ENCODE measurements at places on chromosomes 1 and 21.

- no peak for DNase-seq
Measured at GRCh38 chr1:54564312-54565112, 16.5 kb downstream of the ACOT11 start.

GRCh38 chr1:23546897-23547584 lies 12.3 kb downstream of the ID3 start:
- DNase-seq: no peak

DNA sequence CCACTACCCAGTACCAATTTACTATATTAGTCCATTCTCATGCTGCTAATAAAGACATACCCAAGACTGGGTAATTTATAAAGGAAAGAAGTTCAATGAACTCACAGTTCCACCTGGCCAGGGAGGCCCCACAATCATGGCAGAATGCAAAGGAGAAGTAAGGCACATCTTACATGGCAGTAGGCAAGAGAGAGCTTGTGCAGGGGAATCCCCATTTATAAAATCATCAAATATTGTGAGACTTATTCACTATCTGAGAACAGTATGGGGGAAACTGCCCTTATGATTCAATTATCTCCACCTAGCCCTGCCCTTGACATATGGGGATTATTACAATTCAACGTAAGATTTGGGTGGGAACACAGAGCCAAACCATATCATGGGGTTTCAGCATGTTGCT lies 6.4 kb downstream of the CD58 start:
- DNase-seq: no peak

DNA sequence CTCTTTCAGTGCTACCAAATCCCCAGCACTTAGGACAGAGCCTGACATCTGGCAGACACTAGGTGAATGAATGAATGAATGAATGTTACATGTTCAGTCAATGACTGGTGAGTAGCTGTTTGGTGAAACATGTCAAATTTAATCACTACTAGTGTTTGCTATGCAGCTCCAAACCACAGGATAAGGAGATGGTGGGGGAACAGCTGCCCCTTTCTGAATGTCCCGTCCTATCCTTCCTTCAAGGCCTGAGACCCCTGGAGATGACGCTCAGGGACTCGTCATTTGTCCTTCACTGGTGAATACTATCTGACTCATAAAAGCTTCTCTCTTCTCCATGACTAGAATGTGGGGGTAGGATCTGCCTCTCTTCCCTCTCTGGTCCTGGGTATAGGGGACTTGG lies 175.4 kb downstream of the HIVEP3 start:
- no peak for DNase-seq

DNA sequence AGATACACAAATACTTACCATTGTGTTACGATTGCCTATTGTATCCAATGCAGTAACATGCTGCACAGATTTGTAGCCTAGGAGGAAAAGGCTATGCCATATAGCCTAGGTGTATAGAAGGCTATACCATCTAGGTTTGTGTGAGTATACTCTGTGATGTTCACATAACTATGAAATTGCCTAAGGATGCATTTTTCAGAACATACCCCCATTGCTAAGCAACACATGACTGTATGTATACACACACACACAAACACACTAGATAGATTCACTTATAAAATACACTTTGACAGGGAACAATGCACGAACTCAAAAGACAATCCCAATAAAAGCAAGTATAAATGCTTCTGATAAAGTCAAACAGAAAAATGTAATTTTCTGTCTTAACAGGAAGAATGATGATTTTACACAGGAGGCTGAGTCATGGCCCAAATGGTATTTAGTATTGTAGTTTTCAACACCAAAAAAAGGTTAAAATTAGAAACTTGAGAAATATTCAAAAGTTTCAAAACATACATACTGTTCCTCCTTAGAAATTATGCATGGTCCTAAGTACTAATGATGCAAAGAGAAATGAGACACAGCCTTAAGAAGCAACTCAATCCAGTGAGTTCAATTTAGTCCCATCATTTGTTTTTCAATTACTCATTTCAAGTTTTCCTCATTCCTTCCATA lies 12.2 kb downstream of the FH start:
- DNase-seq: no peak

GRCh38 chr1:63099188-63099587 lies 223.2 kb upstream of the FOXD3 start:
- DNase-seq: no peak

GRCh38 chr1:95431235-95431634 lies 197.2 kb downstream of the RWDD3 start:
- DNase-seq: no peak

- DNase-seq: peak; percentile 13
Measured at GRCh38 chr1:25716320-25716719, 83.7 kb upstream of the SELENON start.

GRCh38 chr1:33175865-33176264 lies 6.0 kb downstream of the TRIM62 start:
- no peak for DNase-seq

DNA sequence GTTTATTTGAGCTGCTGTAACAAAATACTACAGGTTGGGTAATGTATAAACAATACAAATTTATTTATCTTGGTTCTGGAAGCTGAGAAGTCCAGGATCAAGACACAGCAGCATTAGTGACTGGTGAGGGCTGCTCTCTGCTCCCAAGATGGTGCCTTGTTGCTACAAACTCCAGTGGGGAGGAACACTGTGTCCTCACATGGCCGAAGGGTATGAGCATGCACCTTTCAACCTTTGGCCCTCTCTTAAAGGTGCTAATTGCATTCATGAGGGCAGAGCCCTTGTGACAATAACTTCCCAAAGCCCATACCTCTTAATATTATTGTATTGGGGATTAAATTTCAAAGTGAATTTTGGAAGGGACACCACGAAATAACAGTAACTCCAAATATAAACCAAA lies 55.3 kb upstream of the ATP1B1 start:
- no peak for DNase-seq

DNA sequence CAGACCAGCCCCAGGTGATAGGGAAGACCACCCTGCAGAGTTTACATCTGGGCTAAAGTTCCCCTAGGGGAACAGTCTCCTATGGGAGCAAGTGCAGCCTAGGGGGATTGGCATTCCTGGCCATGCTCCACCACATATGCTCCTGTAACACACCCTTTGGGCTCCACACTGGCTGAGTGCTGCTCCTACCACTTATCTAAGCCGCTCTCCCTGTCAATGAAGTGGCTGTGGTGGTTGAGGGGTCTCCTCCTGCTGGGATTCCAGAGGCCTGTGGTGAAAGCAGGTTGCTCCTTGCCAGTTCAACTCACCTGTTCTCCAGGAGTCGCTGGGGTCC lies 51.1 kb downstream of the COL24A1 start:
- DNase-seq: no peak

- no peak for DNase-seq
Measured at GRCh38 chr1:194026422-194026821, 840.0 kb upstream of the B3GALT2 start.

GRCh38 chr1:24381256-24381655 lies 32.3 kb downstream of the STPG1 start:
- DNase-seq: no peak

- no peak for DNase-seq
Measured at GRCh38 chr1:37281354-37281753, 193.0 kb upstream of the ZC3H12A start.

- DNase-seq: no peak
Measured at GRCh38 chr1:160987359-160988050, 32.9 kb upstream of the ITLN2 start.

DNA sequence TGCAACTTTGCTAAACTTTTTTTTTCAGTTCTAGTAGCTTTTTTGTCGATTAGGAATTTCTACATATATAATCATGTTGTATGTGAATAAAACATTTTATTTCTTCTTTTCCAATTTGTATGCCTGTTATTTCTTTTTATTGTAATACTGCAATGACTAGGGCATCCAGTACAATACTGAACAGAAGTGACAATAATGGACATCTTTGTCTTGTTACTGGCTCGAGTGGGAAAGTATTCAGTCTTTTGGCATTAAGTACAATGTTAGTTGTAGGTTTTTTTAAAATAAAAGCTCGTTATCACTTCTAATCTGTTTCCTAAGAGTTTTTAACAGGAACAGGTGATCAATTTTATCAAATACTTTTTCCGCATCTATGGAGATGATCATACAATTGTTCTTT lies 9.8 kb downstream of the STPG1 start:
- DNase-seq: no peak

- DNase-seq: peak; percentile 38
Measured at GRCh38 chr1:30336550-30337323, 386.6 kb downstream of the MATN1 start.

GRCh38 chr1:114468710-114469468 lies 42.1 kb downstream of the TRIM33 start:
- DNase-seq: no peak

- DNase-seq: no peak
Measured at GRCh38 chr1:57843760-57844159, 419.9 kb upstream of the DAB1 start.

GRCh38 chr1:119656410-119656955 lies 8.4 kb upstream of the ZNF697 start:
- DNase-seq: no peak

GRCh38 chr1:7574121-7575040 lies 196.7 kb upstream of the VAMP3 start:
- no peak for DNase-seq
